ENCODE measurements at places on chromosomes 1 and 21. TPM values are rescaled to one million over a fixed set of nuclear protein-coding genes. Genes with fewer than 3 reads are reported as not detected.

GRCh38 chr21:16455978-16456377 is 726.2 kb downstream of the USP25 start:
- no peak for DNase-seq

GRCh38 chr1:27572679-27573426 is 31.1 kb downstream of the AHDC1 start:
- DNase-seq, result no peak

DNA sequence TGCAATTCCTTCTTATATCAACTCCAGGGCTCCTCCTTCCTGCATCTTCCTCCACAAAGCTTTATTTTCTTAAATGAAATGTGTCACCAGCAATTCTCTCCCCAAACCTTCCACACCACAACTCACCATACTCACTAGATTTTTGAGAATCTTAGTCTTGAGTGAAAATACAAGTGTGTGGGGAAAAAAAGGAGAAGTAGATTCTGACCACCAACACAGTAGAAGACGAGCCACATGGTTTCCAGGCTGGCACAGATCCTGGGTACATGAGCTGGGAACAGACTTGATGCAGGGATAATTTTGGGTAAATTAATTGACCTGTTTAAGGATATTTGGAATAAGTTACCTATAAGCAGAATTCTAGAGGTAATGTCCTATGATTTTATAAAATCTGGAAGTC is 72.8 kb upstream of the KCNJ15 start:
- no peak for DNase-seq

GRCh38 chr1:5947978-5948680 is 44.1 kb downstream of the NPHP4 start:
- no peak for DNase-seq

- no peak for DNase-seq
Measured at GRCh38 chr21:36263797-36264196, 56.2 kb upstream of the MORC3 start.

DNA sequence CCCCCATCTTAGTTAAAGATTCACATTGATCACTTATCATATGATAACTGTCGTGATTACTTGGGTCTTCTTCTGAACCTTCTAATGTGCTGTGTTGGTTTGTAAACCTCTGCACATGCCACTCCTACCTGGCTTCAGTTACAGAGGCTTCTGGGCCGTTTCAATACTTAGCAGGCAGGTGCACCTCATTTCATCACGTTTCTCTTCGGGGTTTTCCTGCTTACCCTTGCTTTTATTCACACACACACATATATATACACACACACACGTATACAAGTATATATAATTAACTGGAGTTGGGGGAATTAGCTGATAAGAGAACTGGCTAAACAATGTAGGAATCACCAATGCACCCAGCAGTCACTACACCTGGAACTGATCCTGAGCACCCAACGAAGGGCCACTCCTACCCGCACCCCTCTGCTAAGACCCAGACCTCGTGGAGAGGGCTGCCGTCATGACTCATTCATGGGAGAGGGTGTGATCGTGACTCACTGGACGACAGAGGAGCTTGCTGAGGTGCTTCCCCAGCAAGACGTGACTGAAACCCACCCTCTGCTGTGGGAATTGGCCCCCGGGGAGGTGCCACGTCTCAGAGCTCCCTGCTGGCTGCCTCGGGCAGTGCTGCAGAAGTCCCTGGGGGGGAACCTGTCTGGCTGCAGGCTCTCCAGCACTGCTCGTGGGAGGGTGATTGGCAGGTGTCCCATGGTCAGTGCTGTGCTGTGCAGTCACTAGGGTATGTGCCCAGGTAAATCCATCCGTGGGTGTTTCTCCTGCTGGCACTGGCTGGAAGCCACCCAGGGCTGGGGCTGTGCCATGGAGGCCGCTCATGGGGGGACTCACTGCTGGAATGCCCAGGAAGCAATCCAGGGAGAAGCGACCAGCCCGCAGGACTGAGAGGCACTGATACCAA is 166.6 kb downstream of the DYRK1A start:
- DNase-seq, result peak; percentile 70

- DNase-seq, result no peak
Measured at GRCh38 chr1:5599541-5599940, 392.7 kb downstream of the NPHP4 start.

GRCh38 chr1:15684468-15685291 is 560 bp downstream of the PLEKHM2 start:
- peak; percentile 26 for DNase-seq

DNA sequence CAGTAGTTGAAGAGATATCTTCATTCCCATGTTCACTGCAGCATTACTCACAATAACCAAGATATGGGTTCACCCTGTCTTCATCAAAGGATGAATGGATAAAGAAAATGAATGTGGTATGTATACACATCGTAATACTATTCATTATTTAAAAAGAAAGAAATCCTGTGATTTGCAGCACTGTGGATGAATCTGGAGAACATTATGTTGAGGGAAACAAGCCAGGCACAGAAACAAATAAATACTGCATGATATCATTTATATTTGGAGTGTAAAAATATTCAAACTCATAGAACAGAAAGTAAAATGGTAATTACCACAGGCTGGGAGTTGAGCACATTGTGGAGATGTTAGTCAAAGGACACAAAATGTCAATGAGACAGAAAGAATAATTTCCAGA is 977.2 kb downstream of the AMY1C start:
- DNase-seq, result no peak

GRCh38 chr1:166980818-166981217 is 5.5 kb upstream of the ILDR2 start:
- peak; percentile 17 for DNase-seq

- DNase-seq, result no peak
Measured at GRCh38 chr1:206023695-206024094, at the start of gene CTSE. Gene CTSE (minus strand): TSS chr1:206023895. CDS start chr1:206023791, 104 bp downstream.

CDK18 gene
- total RNA-seq, result under 0.01 TPM

TMCO2 gene
- total RNA-seq, result not detected

TTC22 gene
- not detected for total RNA-seq

EXO1 gene
- 23.4 TPM for total RNA-seq
